ENCODE measurements at places on chromosomes 7 and 10.

DNA sequence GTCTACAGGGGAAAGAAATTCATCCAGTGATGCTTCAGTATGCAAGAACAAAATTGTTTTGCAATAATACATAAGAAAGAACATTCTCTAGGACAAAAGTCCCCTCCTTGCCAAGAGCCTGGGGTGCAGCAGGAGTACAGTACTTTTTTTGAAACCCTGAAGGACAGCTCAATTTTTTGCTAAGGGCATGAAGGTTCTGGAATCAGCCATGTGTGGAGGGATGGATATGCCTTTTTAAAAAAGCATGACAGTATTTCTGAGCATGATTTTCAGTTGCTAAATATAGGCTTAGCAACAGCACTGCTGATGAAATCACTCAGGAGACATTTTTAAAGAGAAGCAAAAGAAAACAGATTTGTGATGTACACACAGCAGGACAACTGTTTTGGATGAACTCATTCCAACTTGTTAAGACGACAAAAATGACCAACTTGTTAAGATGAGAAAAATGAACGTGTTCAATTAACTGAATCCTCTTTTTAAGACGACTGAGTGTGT lies 39.3 kb downstream of the HBP1 start:
- DNase-seq: no peak

GRCh38 chr10:3010816-3011460 lies 56.4 kb upstream of the PFKP start:
- no peak for DNase-seq

DNA sequence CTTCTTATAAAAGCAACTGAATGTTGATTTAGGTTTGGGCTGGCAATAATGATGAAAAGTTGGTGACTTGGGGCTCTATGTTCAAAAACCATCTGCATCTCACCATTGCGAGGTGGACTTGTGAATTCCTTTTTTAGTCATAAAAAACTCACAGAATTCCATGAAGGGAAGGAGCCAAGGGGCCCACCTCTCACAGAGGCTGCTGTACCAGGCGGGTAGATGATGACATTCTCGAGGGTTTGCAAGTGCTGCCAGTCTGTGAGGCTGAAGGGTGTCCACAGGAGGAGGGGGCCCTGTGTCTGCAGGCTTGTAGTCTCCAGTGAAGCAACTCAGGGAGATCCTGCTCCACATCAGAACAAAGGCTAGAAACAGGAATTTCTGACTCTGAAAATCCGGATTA lies 195.5 kb upstream of the ZNF32 start:
- DNase-seq: no peak

GRCh38 chr7:106592282-106593027 lies 68.5 kb downstream of the CCDC71L start:
- no peak for DNase-seq

GRCh38 chr7:30911133-30911532 lies 520 bp upstream of the AQP1 start:
- DNase-seq: no peak

DNA sequence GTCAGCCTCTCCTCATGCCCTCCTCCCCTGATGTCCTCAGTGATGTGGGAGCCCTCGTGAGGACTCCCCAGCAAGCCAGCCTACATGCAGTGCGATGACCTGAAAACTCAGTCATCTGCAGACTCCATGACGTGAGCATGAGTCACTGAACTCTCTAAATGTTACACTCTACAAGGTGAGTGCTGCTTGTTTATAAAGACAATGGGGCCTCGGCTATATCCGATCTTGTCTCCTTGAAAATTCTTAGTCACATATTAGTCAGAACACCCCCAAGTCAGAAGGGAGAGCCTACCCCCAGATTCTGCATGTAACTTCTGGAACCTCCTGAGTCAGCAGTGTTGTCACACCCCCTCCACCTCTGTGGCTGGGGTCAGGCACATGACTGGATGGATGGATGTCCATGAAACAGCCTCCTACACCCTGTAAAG lies 673.8 kb downstream of the INHBA start:
- DNase-seq: no peak

- DNase-seq: no peak
Observed at GRCh38 chr10:128140425-128140824, 14.2 kb upstream of the MKI67 start.
